SK-MEL-5 (cell line): ENCODE measurements at places on chromosomes 7 and 10. TPM values are rescaled to one million over a fixed set of nuclear protein-coding genes. Genes with fewer than 3 reads are reported as not detected.

TCF7L2 gene
- 2.6 and 3.9 TPM in 2 replicates for total RNA-seq

HHEX gene
- 0.19 and 0.48 TPM in 2 replicates for total RNA-seq

HYAL4 gene
- not detected in 2 replicates for total RNA-seq

- peak; percentile 74 for DNase-seq
These were observed 60.4 kb downstream of the ADD3 start for GRCh38 chr10:110067960-110068770.

GRCh38 chr7:27188386-27189294 lies 3.6 kb upstream of the HOXA11 start:
- no peak for DNase-seq
